ENCODE measurements at places on chromosomes 16 and 17. TPM values are rescaled to one million over a fixed set of nuclear protein-coding genes. Genes with fewer than 3 reads are reported as not detected.

Gene DNAJA3
- total RNA-seq, result 48.3 TPM

DNA sequence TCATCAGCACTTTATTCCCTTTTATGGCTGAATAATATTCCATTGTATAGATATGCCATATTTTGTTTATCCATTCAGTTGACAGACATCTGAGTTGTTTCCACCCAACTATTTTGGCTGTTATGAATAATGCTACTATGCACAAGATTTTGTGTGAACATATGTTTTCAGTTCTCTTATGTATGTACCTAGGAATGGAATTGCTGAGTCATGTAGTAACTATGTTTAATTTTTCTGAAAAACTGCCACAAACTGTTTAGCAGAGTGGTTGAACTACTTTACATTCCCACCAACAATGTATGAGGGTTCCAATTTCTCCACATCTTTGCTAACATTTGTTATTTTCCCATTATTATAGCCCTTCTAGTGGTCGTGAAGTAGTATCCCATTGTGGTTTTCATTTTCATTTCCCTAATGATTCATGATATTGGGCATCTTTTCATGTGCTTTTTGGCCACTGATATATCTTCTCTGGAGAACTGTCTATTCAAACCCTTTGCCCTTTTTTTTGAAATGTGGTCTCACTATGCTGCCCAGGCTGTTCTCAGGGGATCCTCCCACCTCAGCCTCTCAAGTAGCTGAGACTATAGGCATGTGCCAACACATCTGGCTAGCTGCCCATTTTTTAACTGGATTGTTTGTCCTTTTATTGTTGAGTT, 26.3 kb downstream of the SMURF2 start:
- DNase-seq, result peak; percentile 31

- DNase-seq, result peak; percentile 75
These were observed 30.3 kb downstream of the CACNA1H start for GRCh38 chr16:1182950-1183907.

GRCh38 chr17:37438141-37438540, 31.5 kb downstream of the TADA2A start:
- DNase-seq, result no peak

Gene TEX14
- total RNA-seq, result not detected

Gene ALDH3A1
- total RNA-seq, result 51.1 TPM

GRCh38 chr16:4892361-4893102, 44.4 kb downstream of the PPL start:
- DNase-seq, result no peak

- DNase-seq, result no peak
These were observed 245.1 kb downstream of the SOX9 start for GRCh38 chr17:72365857-72366414.

Gene COX6A2
- not detected for total RNA-seq

GRCh38 chr17:57937492-57937891, 17.7 kb downstream of the CUEDC1 start:
- DNase-seq, result no peak

Gene TLCD3B
- total RNA-seq, result 0.04 TPM

GRCh38 chr16:56870276-56870888, 5.4 kb downstream of the SLC12A3 start:
- DNase-seq, result no peak

DNA sequence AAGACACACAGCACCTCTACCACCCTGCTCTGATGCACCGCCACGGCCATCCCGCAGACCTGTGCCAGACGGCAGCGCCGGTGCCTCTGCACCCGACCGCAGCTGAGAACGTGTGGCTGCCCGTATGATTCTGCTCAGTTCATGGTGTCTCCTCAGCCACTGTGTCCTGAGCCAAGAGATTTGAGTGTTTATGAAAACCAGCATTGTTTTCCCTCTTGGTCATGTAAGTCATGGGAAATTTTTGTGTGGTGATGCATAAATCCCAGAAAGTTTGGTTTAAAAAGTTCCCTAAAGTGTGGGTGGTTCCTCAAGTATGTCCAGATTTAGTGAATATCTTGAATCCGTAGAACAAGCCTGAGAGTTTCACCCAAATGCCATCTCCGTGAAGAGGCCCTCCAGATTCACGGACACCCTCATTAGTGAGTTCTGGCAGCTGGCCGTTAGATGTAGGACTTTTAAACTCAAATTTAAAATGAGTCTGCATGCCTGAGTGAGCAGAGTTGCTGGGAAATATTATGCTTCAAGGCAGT, 57.6 kb downstream of the CDRT4 start:
- peak; percentile 90 for DNase-seq

- no peak for DNase-seq
These were observed 145.6 kb upstream of the CHMP6 start for GRCh38 chr17:80845863-80846671.

DNA sequence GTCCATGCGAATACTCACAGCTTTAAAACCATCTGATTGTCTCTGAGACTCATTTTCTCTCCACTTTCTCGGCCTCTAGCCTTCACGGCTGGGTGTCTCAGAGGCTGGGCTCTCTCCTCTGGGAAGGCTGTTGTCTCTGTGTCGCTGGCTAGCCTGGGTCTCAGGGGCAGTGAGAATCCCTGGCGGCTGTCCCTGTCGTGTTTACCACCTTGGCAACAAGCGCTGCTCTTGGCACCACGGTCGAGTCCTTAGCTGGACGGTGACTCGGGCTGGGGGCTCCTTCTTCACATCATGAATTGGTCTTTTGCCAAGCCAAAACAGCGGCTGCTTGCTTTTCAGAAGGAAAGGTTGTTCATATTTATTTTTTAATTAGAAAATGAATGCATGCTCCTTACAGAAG, 81.1 kb downstream of the MSI2 start:
- no peak for DNase-seq

Gene KRT12
- not detected for total RNA-seq

Gene TMEM114
- total RNA-seq, result not detected

DNA sequence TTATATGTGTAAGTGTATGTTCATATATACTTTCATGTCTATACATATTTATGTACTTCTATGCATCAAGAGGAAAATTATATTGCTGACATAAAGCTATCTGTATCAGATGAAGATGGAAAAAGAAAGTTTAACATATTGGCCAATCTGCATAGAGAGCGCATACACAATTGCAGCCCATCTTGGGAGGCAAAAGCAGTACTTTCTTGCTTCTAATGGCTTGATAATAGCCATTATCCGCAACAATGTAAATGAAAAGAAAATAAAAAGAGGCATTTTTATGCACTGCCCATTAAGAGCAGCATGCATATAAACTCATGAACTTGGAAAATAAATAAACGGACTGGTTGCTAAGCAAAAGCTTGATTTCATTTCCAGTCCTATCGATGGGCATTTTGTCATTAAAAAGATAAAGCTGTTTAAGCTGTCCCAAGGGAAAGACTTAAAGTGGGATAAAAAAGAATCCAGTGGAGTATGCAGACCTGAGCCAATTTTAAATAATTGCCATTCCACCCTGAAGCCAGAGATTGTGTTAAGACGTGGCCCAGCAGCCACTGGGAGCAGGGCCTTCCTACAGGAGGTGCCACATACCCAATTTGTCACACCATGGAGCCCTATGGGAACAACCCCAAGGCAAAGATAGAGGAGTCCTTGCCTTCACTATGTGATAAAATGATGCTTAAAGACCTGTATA, 183.6 kb upstream of the CDH11 start:
- no peak for DNase-seq

- peak; percentile 66 for DNase-seq
These were observed 27.5 kb downstream of the ZFHX3 start for GRCh38 chr16:73020409-73020884.

DNA sequence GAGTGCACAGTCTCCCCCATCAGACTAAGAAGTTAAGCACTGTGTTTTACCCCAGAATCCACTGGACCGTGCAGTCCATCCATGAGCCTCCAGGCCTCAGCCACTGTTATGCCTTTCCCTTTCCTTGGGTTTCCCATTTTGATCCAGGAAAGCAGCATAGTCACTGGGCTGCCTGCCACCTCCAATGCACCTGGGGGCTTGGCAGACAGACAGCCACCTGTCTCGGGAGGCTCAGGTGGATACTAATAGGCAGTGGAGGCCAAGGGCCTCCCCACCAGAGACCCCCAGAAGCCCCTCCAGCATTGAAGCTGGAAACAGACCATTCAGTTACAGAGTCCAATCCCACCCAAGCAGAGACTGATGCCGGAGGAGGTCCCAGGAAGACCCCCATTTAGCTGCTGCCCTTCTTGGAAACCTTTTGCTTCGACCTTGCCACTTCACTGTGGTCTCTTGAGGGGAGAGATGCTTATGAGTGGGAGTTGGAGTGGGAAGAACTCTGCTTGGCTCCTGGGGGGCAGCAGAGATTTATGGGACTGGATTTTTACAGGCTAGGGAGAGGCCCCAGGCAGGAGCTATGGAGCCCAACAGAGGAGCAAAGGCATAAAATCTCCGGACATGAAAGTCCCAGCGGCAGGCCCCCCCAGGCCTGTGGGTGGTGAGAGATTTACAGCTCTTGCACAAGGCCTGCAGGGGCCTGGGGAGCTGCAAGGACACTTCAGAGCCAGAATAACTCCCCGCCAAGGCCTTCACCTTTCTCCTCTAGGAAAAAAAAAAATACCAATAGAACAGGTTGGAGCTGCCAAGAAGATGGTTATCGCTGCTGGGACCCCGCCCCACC, 12.2 kb upstream of the SP2 start:
- DNase-seq, result no peak

- no peak for DNase-seq
These were observed 39.8 kb downstream of the PLCG2 start for GRCh38 chr16:81818905-81819304.
